Kidney tubule cell (primary cell): ENCODE measurements at places on chromosomes 6 and 20.

DNA sequence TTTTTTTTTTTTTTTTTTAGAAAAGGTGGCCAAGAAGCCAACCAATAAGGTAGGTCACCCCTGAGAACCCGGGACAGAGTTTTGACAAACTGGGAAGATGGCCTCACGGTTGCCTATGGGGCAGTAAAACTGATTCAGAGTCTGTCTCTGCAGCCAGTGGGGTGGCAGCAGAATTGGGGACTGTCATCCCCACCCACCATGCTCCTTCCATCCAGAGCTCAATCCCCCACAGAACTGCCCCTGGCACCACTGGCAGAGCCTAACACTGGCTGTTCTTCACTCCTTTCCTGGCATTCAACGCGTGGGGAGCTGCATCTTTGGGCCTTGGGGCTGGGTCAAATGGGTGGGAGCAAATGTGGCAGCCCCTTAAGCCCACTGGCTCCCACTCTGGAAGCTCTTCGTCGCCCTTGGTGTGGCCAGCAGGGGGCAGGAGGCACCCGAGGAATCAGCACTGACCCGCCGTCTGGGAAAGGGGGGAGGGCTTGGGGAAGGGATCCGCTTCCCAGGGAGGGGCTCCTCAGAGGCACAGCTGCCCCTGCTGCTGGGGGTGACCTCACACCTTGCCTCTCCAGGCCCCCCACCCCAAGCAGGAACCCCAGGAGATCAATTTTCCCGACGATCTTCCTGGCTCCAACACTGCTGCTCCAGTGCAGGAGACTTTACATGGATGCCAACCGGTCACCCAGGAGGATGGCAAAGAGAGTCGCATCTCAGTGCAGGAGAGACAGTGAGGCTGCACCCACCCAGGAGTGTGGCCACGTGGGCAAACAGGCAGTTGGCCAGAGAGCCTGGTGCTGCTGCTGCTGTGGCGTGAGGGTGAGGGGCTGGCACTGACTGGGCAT is 10.4 kb downstream of the CD40 start:
- DNase-seq, result no peak

- DNase-seq, result peak; percentile 38
These were observed 69.4 kb upstream of the CLDN20 start for GRCh38 chr6:155194399-155194798.

DNA sequence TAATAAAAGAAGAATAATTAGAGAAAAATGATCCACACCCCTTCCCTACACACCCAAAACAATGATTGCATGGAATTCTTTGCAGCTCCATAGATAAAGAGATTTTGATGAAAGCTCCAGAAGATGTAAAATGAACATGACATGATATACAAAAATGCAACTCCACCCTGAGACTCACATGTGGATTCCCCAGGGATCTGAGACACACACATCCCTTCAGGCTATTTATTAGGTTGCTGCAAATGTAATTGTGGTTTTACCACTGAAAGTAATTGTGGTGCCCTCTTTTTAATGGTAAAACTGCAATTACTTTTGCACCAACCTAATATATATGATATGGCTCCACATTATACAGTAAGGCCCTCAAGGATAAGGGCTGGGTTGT is 40.4 kb upstream of the TBC1D7 start:
- DNase-seq, result no peak

GRCh38 chr6:107864226-107865127 is 40.4 kb upstream of the SCML4 start:
- DNase-seq, result no peak

- DNase-seq, result no peak
These were observed 86.2 kb downstream of the CFAP61 start for GRCh38 chr20:20138301-20139064.

- DNase-seq, result no peak
These were observed 137.5 kb downstream of the ATXN1 start for GRCh38 chr6:16623731-16624130.

DNA sequence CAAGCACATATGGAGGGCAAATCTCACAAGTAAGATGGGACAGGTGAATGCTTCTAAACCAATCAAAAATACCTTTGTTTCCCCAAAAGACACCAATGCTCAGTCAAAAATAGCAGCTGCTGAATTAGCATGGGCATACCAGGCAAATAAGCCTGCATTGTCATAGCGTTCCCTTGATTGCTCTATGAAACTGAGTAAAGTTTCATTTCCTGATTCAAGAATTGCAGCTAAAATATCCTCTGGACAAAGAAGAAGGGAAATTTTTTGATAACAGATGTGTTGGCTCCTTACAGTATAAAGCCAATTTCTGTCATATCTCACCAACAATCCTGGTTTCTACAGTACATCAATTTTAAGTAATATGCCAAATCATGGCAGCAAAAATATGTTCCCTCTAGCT is 3.3 kb upstream of the TMEM14A start:
- no peak for DNase-seq

DNA sequence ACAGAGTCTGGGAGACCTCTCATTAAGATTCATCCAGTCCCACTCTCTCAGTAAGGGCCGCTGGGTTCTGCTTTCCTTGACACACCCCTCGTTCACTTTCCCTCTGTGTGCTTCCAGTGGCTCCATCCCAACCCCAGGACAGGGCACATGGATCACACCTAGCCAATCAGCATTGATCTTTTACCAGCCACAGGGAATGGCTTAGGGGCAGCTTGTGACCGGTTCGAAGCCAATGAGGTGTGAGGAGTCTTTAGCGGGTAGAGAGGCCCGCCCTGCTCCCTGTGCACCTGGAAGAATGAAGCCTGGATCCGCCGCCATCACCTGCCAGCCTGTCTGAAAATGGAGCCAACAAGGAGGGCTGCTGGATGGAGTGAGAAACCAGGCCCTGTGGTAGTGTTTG is 35.2 kb upstream of the OVOL2 start:
- no peak for DNase-seq

DNA sequence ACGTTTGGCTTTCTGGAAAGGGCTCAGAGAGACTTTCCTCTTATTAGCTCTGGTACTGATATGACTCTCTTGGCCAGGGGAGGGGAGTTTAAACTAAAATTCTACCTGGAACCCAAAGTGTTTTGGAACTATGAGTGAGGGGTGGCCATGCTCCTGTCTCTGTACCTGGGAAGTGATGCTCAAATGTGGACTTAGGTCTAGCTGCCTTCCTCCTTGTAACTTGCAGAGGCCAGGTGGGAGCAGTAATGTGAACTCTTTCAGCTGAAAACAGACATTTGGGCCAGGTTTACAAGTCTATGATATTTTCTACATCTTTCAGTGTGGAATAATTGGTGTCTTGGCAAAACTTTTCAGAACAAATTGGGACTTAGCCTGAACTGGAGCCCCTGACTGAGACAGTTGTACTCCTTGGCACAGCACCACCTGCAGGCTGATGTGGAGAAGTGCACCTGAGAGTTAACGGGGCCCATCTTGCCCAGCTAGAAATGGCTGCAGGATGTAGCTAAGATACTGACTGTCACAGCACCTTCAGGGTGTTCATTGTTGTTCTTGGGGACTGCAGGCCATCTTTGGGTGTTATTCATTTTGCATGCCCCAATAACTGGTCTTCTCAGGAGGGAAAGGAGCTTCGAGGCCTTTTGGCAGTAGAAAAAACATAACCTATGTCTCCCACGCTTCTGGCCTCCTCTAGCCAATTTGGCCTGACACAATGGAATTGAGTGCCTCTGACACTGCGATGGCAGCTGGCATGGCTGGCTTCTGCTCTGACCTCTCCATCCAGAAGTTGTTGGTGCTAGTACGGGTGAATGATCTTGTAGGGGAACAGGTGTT is 37.1 kb downstream of the CD109 start:
- peak; percentile 71 for DNase-seq
